Activated CD8-positive, alpha-beta T cell treated with anti-CD3 and anti-CD28 coated beads, Interleukin-2, amount 10 ng/mL, durations not matched to agents 7 days and 5 days (primary cell): ENCODE measurements at places on chromosomes 6 and 20. TPM values are rescaled to one million over a fixed set of nuclear protein-coding genes. Genes with fewer than 3 reads are reported as not detected.

Gene ANKRD66
- not detected for total RNA-seq

Gene MTG2
- 31.7 TPM for total RNA-seq

- no peak for DNase-seq
Measured at GRCh38 chr6:25875926-25876602, 2.0 kb upstream of the SLC17A3 start.

DNA sequence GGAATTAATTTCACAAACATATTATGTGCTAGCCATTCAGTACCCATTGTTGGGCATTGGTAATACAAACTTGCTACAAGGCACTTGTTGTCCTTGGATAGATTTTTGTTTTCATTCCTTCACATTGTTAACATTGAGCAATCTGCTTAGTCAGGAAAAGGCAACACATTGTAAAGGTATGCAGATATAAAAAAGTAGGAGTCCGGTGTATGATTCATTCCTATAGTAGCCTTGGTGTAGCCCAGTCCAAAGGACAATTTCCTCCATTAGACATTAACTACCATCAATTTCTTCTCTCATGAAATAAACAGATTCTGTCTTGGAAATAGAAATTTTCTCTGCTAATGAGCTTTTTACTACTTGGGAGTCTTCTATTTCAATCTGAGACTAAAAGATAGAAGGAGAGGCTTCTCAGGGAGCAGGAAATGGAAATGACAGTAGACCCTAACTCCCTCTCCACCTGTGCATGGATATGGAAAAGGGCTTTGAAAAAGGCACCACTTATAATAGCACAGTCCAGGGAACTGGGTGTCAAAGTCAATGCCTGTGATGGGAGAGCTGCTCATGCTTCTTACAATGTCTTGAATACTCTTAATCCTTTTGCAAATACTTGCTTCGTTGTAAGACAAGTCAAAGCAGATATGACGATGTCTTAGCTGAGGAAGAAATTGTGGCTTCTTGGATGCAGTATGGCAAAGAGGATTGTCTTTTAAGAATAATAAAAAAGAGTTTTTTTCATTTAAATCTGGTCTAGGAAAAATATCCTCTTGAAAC is 369.4 kb upstream of the CITED2 start:
- DNase-seq: no peak

- DNase-seq: no peak
Measured at GRCh38 chr6:163496205-163496604, 81.7 kb downstream of the QKI start.

GRCh38 chr6:894274-894673 is 201.3 kb upstream of the EXOC2 start:
- DNase-seq: no peak

DNA sequence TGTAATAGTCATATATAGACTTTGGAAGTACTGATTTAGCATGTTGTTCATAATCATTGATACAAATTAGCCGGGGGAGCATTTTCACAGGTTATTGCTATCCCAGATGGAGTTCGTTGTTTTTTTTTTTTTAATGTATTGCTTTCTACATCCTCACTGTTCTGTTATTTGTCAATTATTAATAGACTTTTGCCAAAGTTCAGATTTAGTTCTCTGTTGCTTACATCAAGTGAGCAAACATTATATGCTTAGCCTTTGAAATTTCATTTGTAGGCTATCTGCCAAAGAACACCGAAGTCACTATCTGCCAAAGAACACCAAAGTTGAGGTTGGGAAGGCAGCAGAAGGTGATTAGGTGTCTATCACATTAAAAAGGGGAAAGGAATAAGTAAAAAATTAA is at the start of gene HAO1:
Gene HAO1 (minus strand): TSS at position 118 of the 400 bp plus-strand sequence. CDS start 36 bp downstream, at position 82.
- no peak for DNase-seq

- no peak for DNase-seq
Measured at GRCh38 chr6:21507811-21508210, 85.7 kb upstream of the SOX4 start.

GRCh38 chr20:47468290-47469050 is 33.2 kb upstream of the NCOA3 start:
- no peak for DNase-seq

- DNase-seq: no peak
Measured at GRCh38 chr20:55937283-55937682, 68.0 kb downstream of the CBLN4 start.

DNA sequence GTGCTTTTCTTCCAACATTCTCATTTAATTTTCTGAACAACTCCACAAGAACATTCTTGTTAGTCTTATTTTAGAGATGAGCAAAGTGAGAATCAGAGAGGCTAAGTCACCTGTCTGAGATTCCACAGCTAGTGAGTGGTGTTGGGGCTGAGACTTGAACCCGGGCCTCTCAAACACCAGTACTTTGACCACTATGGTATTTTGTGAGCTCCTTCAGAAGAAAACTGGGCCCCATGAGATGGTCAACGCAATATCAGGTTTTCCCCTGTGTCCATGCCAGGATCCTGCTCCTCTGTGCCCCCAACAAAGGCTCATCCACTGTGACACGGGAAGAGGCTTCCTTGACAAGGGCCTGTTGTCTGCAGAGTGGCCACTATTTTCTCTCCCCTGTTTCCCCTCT is 51.9 kb downstream of the MAFB start:
- no peak for DNase-seq

- no peak for DNase-seq
Measured at GRCh38 chr6:131470534-131470933, 102.5 kb upstream of the ARG1 start.

GRCh38 chr6:15389765-15390723 is 144.2 kb downstream of the JARID2 start:
- peak; percentile 51 for DNase-seq

DNA sequence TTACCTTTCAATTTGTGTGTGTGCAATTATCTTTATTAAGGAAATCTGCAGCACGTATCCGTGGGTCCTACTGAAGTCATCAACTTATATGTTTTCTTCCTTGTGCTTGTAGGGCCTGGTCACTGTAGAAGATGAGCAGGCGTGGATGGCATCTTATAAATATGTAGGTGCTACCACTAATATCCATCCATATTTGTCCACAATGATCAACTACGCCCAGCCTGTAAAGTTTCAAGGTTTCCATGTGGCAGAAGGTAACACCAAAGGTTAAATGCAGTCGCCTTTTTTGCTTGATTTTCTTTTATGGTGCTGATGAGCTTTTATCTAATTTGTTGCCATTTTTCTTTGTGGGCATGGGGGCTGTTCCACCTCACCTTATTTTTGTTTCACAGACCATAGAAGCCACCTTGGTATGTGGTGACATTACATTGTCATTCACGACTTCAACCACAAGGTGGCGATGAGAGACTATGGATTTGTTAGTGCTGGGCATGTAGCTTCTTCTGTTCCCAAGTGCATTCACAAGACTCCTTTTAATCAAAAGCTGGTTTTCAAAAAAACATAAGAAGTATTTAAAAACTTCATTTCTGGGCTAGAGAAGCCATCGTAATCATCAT is 106.5 kb upstream of the LAMP5 start:
- DNase-seq: peak; percentile 69
